Stimulated activated memory B cell treated with anti-CD40 and anti-IgM and Interleukin-4, amounts not matched to agents 10 μg/mL and 1 μg/mL and 100 μg/mL, for 72 hours (primary cell): ENCODE measurements at places on chromosomes 4 and X.

- ATAC-seq: no peak
Observed at GRCh38 chrX:49164589-49165360, 2.2 kb downstream of the MAGIX start.

GRCh38 chr4:150714462-150715438 lies 132.8 kb downstream of the MAB21L2 start:
- ATAC-seq: no peak

GRCh38 chr4:85548841-85549240 lies 73.9 kb downstream of the ARHGAP24 start:
- no peak for ATAC-seq

DNA sequence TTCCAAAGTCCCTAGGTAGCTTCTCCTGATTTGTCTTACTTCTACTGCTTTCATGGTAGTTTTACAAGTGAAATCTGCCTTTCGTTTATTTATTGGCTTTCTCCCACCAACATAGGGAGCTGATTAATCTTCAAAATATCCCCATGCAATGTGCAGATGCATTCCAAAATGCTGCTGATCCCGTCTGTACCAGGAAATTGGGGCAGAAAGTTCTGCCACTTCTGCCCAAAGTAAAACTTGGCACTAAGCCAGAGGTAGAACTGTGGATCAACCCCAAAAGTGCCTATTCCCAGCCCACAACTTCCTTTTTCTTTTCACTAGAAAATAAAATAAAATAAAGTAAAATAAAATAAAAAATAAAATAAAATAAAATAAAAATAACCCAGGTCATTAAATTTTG lies 47.3 kb upstream of the PPARGC1A start:
- ATAC-seq: no peak

GRCh38 chrX:39851745-39852455 lies 245.9 kb downstream of the BCOR start:
- no peak for ATAC-seq
